Effector memory CD8-positive, alpha-beta T cell (primary cell): ENCODE measurements at places on chromosomes 16 and 17.

DNA sequence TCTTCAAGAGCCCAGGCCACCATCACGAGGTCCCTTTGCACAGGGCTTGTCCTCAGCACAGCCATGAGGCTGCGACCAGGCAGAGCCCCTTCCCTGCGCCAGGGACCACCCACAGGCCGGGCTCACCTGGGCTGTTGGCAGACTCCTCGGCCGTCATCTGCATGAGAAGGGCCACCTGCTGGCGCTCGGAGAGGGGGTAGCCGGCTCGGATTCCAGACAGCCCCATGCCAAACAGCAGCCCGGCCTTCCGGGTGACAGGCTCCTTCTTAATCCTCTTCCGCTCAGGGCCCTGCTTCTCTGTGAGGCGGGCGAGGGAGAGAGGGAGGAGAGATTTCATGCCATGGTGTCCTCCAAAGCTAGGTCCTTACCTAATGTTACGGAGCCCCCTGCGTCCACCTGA, 73.4 kb downstream of the ZNF778 start:
- DNase-seq: no peak

- no peak for DNase-seq
These were observed 2.0 kb upstream of the CANT1 start for GRCh38 chr17:79011451-79012147.

GRCh38 chr17:18039535-18040260, 490 bp downstream of the GID4 start:
- no peak for DNase-seq

- no peak for DNase-seq
These were observed 52.2 kb downstream of the NDE1 start for GRCh38 chr16:15701975-15702970.

DNA sequence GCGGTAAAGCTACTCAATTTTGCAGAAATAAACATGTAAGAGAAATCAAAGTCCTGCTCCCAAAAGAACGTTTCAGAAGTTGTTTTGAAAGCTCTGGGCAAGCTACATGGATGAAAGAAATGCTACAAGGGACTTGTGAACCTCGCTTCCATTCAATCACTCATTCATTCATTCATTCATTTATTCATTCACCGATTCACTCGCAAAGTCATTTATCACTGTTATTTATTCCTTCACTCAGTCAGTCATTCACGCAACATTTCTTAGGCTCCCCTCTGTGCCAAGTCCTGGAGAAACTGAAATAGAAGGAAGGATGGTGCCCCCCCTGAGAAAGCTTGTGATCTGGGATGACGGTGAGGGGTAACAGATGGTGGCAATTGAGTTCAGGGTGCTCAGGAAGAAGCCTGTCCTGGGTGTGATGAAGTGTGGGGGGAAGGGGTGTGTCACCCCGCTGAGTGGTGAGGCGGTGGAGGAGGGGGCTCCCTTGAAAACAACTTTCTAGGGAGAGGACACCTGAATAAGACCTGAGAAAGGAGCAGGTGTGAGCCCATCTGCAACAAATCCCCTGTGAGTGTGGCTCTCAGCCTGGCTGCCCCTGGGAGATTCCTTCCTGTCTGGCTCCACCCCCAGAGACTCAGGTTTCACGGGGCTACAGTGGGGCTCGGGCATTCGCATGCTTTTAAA, 36.3 kb upstream of the PRSS54 start:
- DNase-seq: no peak
